GM13977 (cell line): ENCODE measurements at places on chromosomes 11 and 22.

- DNase-seq: no peak
These were observed 21.2 kb upstream of the ISX start for GRCh38 chr22:35044607-35045390.

DNA sequence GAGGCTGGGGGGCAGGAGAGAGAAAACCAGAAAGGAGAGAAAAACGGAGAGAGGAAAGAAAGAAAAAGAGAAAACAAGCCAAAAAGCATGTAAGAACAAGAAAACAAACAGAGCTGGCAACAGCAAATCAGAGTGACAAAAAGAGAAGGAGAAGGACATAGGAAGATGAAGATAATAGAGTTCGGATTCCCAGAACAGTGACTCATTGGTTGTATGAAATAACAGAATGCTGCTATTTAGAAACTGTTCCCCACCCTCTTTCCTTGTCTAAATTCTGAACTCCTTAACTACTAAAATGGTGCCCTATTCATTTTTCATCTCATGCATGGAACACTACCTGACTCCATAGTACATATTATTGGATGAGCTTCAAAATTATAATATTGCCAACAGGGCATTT is 317.4 kb downstream of the C11orf87 start:
- DNase-seq: no peak

- DNase-seq: no peak
These were observed 5.1 kb upstream of the IGSF9B start for GRCh38 chr11:133961890-133962289.

GRCh38 chr11:69044111-69045013 is 4.4 kb upstream of the TPCN2 start:
- no peak for DNase-seq

GRCh38 chr22:28351476-28351875 is 328.2 kb downstream of the TTC28 start:
- DNase-seq: no peak

GRCh38 chr11:88377144-88377543 is 39.6 kb upstream of the CTSC start:
- no peak for DNase-seq

DNA sequence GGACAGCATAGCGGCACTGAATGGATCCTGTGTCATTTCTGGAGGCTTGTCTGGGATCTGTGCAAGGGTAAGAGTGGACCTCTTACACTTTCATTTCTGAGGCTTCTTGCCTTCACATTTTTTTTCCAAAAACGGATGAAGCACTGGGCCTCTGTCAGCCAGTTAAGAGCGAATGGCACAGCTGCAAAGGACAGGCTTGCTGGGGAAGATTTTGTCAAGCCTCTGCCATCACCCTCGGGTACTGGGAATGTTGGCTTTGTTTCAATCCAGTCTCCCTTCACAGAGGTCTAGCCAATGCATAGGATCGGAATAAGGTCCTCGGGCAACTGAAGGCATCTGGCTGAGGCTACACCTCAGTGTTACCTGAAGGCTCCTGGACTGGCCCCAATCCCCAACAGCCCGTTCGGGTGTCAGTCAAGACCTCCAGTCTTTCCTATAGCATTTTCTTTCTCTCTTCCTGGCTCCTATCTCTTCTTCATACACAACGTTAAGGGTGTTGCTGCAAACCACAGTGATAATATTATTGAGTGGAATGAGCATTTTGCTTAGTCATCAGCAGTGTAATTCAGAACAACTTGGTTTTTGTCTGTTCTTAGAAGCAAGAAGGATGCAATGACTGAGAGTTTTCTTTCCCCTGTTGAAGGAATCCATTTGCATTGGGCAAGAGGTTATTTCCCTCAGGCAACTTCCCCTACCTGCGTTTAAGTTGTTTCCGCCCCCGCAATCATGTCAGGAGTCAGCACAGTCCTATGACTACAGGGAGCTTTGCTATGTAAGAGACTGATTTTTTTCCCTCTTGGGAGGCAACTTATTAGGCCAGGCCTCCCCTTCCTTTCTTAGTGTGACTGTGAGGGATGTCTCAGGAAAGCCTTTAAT is 22.8 kb downstream of the NPAT start:
- DNase-seq: peak; percentile 80

DNA sequence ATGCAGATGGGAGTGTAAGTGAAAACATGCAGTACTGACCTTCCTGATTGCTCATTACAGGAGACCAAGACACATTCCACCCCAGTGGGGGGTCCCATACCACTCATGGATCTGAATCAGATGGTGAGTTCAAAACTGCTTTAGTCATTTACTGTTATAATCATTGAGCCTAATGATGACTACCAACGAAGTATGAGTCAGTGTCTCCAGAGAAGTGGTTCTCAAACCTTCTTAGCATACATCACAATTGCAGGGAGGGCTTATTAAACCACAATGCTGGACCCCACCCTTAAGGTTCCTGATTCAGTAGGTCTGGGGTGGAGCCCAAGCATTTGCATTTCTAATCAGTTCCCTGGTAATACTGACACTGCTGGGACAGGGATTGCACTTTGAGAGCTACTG is 75.8 kb downstream of the CD44 start:
- no peak for DNase-seq
